ENCODE measurements at places on chromosomes 4 and X.

DNA sequence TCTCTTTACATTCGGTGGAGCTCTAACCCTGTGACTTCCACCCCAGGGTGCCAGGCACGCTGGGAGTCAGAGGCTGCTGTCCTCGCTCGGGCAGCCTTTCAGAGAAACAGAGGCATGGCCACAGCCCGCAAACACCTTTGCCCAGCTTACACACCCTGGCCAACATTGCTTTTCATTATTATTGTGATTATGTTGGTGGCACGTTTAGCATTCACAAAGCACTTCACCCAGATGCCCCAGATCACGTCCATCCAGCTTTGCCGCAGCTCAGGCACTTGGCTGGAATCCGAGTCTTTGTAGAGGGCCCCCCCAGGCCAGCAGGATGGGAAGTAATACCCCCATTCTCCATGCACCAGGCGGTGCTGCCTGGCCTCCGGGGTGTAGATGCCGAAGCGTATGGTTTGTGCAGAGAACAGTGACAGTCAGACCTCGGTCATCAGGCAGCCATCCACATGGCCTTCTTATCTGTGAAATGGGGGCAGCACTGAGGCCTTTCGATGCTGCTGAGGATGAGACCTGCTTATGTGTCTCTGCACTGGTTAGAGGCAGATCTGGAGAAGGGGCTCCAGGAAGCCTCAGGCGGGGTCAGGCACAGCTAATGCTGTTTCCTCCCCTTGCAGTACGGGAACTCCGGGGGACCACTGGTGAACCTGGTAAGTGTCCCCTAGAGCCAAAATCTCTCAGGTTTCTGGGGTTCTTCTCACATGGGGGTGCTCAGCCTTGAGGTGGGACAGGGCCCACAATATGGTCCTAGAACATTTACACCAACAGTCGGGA lies 22.3 kb downstream of the HTRA3 start:
- DNase-seq: no peak

DNA sequence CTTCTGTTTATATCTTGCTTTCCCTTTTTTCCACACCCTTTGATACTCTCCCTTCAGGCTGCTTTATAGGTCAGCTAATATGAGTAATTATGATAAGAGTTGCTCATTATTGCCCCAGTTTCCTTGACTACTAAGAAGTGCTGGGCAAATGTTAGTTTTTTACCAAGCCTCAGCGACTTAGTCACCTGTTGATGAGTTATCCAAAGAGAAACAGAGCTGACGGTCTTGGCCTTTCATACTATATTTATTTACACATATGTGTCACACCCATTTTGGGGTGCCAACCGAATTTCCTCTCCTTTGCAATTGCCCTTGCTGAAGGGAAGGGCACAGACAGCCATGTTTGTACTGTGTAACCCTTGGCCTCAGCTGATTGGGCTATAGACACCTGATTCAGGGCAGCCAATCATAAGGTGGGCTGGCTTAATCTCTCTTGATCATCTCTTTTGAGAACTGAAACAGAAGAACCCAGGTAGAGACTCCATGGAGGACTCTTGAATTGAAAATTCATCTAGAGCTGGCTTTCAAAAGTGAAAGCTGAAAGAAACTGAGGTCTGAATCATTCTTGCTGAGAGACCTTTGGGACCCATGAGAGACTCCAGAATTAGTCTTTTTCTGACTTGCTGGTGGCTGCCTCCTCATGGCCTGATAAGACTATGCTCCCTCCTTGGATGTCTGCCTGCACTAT lies 111.7 kb upstream of the RPS6KA3 start:
- no peak for DNase-seq

GRCh38 chrX:2374086-2374485 lies 126.7 kb downstream of the DHRSX start:
- DNase-seq: no peak

DNA sequence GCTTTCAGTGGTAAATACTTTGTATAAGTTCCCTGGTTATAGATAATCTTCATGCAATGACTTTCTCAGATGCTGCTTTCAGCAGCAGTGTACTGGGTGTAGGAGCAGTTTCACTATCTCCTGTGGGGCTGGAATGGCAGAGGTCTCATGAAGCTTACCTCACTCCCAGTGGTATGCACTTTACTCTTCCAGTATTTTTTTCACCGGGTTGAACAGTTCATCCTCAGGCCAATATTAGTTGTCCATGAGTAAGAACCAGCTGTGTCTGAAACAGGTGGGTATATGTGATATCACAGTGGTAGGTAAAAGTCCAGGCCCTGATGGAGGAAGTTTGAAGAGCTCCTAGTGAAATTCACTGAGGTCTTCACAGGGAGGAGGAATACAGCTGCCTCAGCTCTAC lies 351.5 kb upstream of the EMCN start:
- no peak for DNase-seq

- DNase-seq: no peak
These were observed 16.1 kb downstream of the ADRA2C start for GRCh38 chr4:3781997-3782930.

DNA sequence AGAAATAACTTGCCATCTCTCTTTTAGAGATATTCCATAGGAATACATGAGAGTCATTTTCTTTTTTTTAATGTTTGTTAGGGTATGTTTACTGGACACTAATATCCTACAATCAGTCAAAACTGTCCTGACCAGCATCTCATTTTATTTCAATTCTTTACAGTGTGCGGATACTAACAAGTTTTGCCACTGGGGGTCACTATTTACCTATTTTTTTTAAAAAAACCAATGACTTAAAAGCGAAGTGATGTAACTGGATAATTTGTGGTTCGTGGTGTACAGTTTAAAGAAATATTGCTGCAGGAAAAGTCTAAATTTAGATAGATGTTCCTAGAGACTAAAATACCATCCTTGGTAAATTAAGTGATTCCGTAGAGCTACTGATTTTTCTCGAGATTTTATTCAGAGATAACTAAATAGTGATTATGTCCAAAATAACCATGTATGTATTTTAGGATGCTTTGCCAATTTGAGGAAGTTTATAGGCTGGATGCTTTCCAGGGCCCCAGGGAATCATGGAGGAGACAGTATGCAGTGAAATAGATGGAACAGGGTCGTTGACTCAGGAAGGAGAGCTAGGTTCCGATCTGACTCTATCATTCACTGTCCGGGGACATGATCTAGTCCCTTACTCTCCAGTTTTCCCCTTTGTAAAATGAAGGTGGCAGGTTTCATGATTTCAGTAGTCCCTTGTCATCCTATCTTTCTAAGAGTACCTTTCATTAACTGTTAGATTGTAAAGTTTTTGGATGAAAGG lies 34.0 kb upstream of the GNPDA2 start:
- DNase-seq: no peak

DNA sequence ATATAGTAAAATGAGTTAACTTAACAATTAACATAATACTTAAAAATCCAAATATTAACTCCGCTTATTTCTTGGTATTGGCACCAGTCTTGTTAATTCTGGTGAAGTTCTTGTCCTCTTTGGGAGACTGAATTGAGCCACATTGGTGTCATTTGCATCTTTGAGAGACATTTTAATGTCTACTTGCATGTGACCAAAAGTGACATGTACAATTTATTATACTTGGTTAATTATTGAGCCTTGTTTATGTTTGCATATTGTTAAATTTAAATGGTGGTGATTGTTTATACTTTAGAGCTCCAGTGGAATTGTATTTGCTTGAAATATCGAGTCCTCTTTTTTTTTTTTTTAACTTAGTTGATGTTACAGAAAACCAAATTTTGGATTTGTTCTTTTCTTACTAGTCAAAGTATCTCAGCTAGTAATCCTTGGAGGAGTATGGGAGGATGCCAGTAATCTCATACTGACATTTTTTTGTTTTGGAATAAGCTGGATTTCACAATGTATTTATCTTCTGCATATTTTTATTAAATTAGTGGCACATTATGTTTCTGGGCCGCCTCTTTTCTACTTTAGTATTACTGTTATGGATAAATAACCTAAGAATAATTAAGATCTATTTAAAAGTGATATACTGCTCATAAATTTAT lies 3.9 kb downstream of the SPCS3 start:
- no peak for DNase-seq

- DNase-seq: no peak
These were observed 222.4 kb downstream of the SLIT2 start for GRCh38 chr4:20474119-20474518.

GRCh38 chr4:67083496-67083895 lies 461.8 kb downstream of the CENPC start:
- no peak for DNase-seq

DNA sequence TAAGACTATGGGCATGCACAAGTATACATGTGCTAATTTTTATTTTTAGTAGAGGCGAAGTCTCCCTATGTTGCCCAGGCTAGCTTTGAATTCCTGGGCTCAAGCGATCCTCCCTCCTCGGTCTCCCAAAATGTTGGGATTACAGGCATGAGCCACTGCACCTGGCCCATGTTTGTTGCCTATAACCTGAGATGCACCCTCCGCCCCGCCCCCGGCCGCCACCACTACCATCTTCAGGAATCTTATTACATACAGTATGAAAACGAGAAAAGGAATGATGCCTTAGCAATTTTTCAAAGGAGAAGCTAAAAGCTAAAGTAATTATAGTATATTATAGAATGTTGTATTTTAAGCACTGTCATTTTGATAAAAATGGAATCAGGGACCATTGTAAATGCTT lies 61.2 kb downstream of the POU4F2 start:
- DNase-seq: no peak

DNA sequence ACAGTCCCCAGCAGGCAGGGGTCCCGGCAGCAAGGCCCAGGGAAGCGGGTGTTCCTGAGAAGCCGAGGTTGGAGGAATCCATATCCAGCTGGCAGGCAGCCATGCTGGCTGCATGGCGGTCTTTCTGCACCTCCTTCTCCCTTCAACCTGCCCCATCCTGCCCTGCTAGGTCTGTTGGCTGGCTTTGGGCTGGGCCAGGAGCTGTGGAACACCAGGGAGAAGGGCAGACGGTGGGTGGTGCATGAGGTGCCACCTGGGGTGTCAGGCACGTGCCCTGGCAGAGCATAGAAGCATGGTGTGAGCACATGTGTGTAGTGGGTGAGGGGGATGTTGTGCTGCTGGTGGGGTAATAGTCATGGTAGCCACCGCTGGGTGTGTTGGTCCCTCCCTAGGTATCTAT lies 150.1 kb downstream of the PJA1 start:
- no peak for DNase-seq

DNA sequence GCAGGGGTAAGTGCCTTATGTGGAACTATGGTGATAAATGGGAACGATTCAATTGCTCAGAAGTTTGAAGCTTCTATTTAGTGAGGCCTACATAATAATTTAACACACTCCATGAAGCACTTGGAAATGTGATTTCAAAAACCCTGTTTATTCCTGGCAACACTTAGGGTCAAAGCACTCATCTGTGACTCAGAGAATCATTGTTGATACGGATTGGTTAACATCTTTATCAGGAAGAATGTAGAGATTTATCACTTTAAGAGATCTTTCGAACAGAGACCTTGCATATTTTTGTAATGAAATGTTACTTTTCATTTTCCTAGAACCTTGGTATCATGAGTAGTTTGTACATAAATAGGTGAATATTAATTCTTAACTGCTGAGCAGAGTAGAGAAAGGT lies 269.1 kb upstream of the SLIT2 start:
- DNase-seq: no peak

GRCh38 chr4:145523117-145523516 lies 41.5 kb downstream of the SMAD1 start:
- DNase-seq: no peak

DNA sequence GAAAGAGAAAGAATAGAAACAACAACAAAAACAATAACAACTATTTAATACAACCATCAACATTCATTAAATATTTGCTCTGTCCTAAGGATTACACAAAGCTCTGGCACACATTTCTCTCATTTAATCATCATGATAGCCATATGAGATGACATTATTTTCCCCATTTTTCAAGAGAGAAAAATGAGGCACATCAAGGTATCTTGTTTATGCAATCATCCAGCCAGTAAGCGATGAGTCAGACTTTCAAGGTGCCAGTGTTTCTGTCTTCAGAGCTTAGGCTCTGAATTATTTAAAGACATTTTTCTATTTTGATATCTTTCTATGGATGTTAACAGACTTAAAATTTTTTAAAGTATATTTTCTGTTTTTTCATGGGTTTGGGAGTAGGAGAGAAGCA lies 541.8 kb upstream of the SMIM31 start:
- DNase-seq: no peak

GRCh38 chr4:187139141-187139540 lies 415.5 kb upstream of the FAT1 start:
- DNase-seq: no peak

DNA sequence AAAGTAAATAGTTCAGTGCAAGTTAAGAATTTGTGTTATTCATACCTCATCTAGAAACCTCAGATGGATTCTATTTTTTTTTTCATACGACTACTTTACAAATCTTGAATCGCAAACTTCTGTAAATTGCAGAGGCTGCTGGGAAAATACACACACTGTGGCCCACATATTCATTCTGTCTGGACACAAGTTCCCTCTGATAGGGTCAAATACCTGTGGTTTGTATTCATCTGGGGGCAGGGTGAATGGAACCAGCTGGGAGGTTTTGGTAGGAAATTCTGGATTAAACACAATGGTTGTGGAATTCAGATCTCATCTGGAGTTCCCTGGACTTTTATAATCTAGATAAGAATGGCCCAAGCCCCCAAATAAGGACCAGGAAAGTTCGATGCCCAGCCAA lies 56.2 kb downstream of the SPATA18 start:
- DNase-seq: no peak

DNA sequence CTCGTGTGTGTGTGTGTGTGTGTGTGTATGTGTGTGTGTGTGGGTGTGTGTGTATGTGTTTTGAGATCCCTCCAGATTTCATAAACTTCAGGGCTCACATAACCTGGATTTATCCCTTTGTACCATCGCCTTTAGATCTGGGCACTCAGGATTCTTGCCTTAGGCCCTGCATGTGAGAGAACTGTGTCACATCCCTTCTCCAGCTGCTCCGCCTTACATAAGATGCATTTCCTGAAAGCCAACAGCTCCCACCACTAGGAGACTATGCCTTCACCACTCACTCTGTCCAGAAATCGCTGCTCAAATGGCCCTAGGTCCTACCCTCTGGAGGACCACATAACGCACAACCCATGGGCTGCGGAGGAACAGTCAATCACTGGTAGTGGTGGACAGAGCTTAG lies 348.8 kb downstream of the CCSER1 start:
- DNase-seq: no peak

GRCh38 chr4:16353165-16353564 lies 126.9 kb upstream of the TAPT1 start:
- DNase-seq: no peak

- DNase-seq: no peak
These were observed 56.6 kb upstream of the C4orf54 start for GRCh38 chr4:99714179-99714578.

DNA sequence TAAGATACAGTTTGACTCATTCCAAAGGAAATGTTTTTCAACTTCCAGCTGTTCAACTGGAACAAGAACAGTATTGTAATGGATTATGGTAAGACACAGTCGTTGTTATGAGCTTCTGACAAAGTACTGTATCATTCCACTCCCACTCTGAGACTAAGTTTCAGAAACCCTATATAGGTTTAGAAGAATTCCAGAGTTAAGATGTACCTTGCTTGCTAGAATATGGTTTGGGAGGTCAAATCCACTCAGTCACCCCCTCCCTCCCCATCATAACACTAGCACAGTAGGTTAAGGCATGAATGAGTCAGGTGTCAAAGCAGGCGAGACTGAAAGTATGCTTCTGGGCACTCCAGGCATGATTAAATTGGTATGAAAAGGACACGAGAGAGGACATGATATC lies 339.7 kb downstream of the DMD start:
- DNase-seq: no peak

- DNase-seq: peak; percentile 77
These were observed at the start of gene FAM50A for GRCh38 chrX:154443992-154444754. FAM50A (plus strand) TSS chrX:154444141; CDS start chrX:154444236, 95 bp downstream.

- no peak for DNase-seq
These were observed 238.2 kb downstream of the MGST2 start for GRCh38 chr4:139903845-139904244.
